Fibroblast of upper back skin (primary cell): ENCODE measurements at places on chromosomes 6 and 20.
A peak's percentile ranks its signal among the peaks of the same experiment; 100 is the strongest.

DNA sequence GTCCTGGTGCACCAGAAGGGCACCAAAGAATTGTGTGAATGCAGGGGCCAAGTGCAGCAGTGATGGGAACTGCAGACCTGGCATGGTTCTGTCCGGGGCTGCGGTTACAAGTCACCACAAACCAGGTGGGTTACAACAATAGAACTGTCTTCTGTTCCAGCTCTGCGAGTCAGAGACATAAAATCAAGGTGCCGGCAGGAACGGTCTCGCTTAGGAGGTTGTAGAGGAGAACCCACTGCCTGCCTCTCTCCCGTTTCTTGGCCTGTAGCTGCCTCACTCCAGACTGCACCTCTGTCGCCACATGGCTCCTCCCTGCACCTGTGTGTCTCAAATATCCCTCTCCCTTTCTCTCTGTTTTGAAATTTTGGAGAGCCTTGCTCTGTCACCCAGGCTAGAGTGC lies 143.3 kb downstream of the TAF4 start:
- no peak for DNase-seq

- DNase-seq: no peak
Measured at GRCh38 chr6:10970731-10971130, 73.4 kb downstream of the ELOVL2 start.

GRCh38 chr6:1280666-1281300 lies 31.1 kb upstream of the FOXQ1 start:
- no peak for DNase-seq

DNA sequence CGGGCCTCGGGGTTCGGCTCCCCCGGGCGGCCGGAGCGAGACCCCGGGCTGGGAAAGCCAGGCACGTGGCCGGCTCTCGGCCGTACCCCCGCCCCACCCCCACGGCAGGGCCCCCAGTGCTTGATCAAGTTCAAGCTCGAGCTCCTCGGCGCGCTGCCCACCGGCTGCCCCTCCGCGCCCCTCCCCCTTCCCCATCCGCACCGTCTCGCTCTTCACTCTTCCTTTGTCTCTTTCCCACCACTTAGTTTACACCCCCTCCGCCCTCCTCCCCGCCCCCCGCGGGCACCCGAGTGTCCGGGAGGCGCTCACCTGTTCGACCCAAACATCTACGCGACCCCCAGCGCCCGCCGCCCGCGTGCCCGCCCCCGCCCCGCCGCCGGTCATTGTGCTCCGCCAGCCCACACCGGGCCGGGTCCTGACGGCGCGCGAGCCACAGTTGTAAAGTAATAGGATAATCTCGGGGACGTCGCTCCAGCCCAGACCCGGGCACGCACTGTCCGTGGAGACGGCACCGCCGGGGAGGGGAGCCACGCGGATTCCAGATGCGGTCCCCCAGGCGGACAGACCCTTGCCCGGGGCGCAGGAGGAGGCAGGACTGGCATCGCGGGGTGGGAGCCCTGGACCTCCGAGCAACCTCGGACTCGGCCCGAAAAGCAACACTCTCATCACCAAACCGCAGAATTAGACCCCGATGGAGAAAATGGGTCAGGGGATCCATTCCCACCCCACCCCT lies 100.7 kb downstream of the NOL4L start:
- DNase-seq: peak; percentile 17

DNA sequence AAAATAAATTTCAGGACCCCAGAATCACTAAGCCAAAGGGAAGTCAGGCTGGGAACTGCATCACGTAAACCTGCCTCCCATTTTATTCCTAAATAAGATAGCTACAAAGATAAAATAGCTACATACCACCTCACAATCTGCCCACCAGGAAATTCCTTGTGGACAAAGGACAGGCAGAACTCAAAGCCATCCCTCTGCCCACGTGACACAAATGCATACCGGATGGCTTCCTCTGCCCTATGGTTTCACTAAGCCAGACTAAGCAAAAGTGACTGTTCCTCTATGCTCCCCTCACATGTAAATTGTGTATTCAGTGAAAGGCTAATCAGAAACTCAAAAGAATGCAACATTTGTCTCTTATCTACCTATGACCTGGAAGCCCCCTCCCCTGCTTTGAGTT lies 15.0 kb downstream of the MBOAT1 start:
- DNase-seq: no peak

GRCh38 chr6:89008001-89008814 lies 44.8 kb upstream of the RNGTT start:
- no peak for DNase-seq

DNA sequence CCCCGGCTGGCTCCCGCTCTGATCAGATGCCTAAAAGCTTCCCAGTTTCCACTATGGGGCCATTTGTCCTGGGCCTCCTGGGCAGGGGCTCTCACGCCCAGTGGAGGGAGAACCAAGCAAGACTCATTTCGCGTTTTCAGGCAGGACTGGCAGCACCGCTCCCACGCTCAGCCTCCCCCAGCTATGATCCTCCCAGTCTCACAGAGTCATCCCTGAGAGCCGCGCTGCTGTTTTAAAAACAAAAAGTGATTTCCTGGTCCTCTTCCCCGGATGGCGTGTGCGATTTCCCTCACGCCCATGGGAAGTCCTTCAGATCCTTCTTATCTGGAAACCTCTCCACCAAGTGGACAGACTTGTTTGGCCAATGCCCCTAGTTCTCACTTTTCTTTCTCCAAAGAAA lies at the start of gene ADGRF5:
Gene ADGRF5 (minus strand): TSS at position 208 of the 400 bp plus-strand sequence. CDS start 15,176 bp downstream, outside the sequence.
- DNase-seq: no peak

DNA sequence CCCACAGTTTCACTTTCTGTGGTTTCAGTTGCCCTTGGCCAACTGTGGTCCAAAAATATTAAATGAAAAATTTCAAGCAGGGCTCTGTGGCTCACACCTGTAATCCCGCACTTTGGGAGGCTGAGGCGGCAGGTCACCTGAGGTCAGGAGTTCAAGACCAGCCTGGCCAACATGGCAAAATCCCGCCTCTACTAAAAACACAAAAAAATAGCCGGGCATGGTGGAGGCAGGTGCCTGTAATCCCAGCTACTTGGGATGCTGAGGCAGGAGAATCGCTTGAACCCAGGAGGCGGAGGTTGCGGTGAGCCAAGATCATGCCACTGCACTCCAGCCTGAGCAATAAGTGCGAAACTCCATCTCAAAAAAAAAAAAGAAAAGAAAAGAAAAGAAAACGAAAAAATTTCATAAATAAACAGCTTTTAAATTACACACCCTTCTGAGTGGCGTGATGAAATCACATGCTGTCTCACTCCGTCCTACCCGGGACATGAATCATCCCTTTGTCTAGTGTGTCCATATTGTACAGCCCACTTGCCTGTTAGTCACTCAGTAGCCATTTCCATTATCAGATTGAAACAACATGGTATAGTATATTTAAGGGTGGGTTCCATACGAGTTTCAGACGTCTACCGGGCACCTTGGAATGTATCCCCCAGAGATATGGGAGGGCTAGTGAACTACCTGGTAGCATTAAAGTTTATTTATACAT lies 11.7 kb downstream of the PTPRK start:
- peak; percentile 91 for DNase-seq

DNA sequence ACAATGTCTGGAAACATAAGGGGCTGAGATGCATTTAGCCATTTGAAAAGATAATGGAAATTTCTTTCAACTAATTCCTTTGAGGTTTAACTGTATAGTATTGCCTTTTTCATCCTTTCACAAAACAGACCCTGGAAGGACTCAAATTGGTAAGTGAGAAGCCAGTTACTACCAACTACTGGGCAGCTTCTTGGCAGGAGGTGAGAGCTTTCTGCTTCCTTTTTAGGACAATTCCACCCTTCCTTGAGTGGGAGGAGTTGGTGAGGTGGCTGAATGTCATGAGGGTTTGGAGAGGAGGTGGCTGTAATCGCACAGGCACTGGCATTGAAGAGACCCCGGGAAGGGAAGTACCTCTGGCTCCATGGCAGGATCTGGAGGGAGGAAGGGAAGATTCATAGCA lies 341.1 kb downstream of the NRN1 start:
- DNase-seq: no peak

- no peak for DNase-seq
Measured at GRCh38 chr20:57482148-57482547, 42.8 kb downstream of the CTCFL start.

DNA sequence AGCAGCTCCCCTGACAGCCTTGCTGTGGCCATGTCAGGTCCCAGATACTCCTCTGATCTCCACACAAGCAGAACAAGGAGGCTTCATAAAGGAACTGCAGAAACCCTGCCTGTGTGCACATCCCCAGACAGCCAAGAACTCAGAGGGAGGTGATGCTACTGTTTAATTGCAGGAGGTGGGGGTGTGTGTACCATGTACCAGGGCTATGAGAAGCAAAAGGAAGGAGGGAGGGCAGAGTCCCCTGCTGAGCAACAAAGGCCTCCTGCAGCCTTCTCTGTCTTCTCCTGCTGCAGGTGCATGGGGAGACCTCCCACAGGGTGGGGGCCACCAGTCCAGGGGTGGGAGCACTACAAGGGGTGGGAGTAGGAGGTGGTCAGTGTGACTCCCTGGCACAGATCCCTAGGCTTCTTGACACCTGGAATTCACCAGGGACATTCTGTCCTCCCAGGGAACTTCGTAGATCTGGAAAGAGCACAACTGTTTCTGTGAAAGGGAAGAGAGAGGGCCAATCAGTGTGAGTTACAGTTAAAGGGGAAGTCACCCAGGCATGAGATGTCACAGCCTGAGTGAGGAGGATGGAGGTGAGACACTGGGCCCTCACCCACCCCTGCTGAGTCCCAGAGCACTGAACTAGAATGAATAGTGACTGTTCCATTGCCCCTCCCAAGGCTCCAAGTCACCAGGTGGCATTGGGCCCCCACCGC lies 2.8 kb downstream of the CST2 start:
- no peak for DNase-seq

DNA sequence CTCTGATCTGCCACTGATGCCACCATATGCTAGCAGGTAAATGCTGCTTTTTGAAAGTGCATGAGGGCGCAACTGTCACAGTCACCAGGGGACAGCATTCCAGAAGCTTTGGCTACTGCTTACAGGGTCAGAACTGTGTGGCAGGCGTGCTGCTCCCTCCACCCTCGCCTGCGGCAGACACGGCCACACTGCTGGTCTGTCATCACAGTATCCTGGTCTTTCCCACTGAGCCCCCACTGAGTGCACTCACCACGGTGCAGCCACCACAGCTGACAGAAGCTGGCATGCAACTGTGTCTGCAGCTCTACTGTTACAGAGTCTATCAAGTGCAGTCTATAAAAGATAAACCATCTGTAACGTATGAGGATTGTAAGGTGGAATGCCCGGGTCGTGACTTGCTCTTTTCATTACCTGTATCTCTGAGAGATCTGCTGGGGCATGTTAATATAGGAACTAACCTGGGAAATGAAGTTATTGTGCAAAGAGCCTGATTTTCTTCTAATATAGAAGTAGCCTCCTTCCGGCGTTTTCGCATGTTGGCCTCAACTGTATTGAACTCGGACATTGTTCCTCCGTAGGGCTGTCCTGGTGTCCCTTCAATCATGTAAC lies 24.5 kb downstream of the GCLC start:
- DNase-seq: no peak

DNA sequence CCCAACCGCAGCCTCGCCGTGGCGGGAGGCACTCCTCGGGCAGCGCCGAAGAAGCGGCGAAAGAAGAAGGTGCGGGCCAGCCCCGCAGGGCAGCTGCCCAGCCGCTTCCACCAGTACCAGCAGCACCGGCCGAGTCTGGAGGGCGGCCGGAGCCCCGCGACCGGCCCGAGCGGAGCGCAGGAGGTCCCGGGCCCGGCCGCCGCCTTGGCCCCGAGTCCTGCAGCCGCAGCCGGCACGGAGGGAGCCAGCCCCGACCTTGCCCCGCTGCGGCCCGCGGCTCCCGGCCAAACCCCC lies 525 bp downstream of the PNRC1 start:
- no peak for DNase-seq

- no peak for DNase-seq
Measured at GRCh38 chr6:75874224-75874623, 125.2 kb downstream of the MYO6 start.

GRCh38 chr6:154605178-154605881 lies 94.8 kb upstream of the CNKSR3 start:
- DNase-seq: no peak

GRCh38 chr6:3906846-3907151 lies 57.6 kb downstream of the FAM50B start:
- no peak for DNase-seq

GRCh38 chr6:16257999-16258708 lies 19.8 kb downstream of the GMPR start:
- DNase-seq: no peak

- no peak for DNase-seq
Measured at GRCh38 chr6:77463308-77463860, at the start of gene HTR1B. Gene HTR1B (minus strand): TSS chr6:77463491. CDS start chr6:77463403, 88 bp downstream.

DNA sequence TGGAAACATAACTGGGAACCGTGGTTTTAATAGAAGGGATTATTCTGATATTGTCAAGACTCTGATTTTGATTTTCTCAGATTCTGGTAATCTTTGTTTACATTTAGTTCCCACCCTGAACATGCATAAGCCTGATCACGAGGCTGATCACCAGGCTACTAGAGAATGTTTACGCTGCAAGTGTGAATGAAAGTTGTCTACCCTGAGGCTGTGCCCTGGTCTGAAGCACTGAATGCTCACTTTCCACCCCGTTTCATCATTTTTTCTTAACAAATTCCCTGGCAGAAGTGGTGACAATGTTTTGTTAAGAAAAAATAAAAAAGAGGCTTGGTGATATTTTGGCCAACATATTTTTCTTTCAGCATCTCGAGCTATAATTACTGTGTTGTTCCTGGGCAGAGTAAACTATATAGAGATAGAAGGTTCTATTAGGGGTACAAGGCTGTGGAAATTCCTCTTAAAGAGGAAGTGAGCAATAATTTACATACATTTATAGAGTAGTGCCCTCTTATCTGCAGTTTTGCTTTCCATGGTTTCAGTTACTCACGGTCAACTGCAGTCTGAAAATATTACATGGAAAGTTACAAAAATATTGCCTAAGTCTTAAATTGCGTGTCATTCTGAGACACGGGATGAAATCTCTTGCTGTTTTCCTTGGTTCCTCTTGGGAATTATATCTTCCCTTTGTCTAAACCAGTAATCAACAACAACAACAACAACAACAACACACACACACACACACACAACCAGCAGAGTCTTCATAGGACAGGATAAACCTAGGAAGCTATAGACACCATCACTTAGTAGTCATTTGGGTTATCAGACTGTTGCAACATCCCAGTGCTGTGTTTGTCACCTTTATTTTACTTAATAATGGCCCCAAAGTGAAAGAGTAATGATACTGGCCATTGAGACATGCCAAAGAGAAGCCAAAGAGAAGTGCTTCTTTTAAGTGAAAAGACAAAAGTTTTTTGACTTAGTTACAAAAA lies 566.6 kb upstream of the CITED2 start:
- no peak for DNase-seq

DNA sequence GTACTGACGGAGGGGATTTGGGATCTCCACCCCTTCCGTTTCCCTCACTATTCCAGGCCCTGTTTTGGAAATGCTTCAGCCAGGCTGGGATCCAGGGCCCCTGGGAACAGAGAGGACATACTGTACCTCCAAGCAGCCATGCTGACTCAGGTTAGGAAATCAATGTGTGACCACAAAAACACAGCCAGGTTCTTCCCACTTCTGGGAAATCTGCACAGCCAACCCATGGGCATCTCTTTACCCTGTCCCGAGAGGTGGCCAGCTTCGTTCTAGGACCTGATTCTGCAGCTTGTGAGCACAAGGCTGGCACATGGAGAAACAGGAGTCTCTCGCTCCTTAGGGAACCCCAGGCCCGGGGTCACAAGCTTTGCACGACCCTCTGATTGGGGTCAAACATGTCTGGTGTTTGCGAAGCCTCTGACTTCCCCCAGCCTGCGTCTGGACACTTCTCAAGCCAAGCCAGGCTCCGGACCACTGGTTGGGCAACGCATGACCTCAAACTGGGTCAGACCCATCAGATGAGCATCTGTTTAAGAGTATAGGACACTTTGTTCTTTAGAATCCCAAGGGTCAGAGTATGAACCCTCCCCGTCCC lies 8.3 kb upstream of the TTPAL start:
- DNase-seq: peak; percentile 32

GRCh38 chr20:37223053-37223452 lies 38.6 kb downstream of the GHRH start:
- peak; percentile 84 for DNase-seq
